ENCODE measurements at places on chromosomes 12 and 14. TPM values are rescaled to one million over a fixed set of nuclear protein-coding genes. Genes with fewer than 3 reads are reported as not detected.

Gene RNFT2
- total RNA-seq = 6.6 TPM

Gene RD3L
- total RNA-seq = not detected

DNA sequence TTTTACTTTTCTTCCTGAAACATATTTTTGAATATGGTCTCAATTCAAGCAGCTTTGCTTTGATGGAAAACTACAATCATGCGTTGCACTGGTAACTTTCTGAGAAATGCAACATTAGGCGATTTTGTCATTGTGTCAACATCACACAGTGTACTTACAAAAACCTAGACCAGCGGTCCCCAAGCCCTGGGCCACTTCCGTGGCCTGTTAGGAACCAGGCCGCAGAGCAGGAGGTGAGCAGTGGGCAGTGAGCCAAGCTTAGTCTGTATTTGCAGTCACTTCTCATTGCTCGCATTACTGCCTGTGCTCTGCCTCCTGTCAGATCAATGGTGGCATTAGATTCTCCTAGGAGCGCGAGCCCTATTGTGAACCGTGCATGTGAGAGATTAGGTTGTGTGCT is 163.7 kb upstream of the NOVA1 start:
- H3K36me3 ChIP-seq = no peaks in the 10 kb centered on the region
- H3K27ac ChIP-seq = no peak overlapping the region
- H3K27me3 ChIP-seq = no peaks in the 10 kb centered on the region
- H3K4me1 ChIP-seq = no peaks in the 10 kb centered on the region
- DNase-seq = no peak

DNA sequence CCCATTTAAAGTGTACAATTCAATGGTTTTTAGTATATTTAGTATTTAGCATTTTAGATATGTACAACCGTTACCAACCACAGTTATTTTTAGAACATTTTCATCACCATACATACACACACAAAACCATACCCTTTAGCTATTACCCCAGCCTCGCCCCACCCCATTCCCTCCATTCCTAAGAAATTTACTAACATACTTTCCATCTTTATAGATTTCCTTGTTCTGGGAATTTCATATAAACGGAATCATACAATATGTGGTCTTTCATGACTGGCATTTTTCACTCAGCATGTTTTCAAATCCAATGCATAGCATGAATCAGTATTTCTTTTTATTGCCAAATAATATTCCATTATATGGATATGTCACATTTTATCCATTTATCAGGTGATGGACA is 101.5 kb downstream of the TAOK3 start:
- H3K36me3 ChIP-seq = no peaks in the 10 kb centered on the region
- no peak overlapping the region for H3K4me3 ChIP-seq
- DNase-seq = no peak

DNA sequence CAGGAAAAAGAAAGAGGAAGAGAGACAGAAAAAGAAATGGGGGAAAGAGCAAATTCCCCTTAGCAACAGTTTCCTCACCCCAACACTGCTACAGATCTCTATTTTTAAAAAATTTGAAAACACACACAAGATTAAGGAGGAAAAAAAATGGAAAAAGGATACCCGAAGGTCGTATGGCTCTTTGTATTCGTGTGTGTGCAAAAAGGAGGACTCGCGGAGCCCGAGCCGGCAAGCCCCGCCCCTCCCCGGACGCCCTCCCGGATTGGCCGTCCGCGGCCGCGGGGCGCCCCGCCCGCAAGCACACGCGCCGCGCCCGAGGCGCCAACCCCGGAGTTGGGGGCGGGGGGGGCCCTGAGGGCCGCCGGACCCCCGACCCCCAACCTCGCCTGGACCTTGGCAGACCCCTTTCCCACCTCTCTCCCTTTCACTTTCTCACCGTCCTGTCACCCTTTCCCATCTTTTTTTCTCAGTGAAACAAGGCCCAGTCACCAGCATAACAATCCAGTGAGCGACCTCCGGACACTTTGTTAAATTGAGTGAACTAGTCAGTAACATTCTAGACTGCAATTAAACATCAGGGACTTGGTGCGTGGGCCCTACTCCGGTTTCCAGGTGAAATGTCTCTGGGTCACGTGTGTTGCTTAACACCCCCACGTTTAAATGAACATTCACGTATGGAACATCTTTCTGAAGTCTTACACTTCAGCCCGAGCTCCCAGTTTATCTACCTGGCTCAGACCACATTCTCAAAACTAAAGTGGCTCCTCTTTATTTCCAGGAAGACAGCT is at the start of gene C14orf93:
Gene C14orf93 (minus strand): TSS at position 205 of the 788 bp plus-strand sequence. CDS start 11,120 bp downstream, outside the sequence.
- DNase-seq = peak; percentile 58
- H3K27ac ChIP-seq = peak within 1 kb of the TSS; percentile 44
- no peaks in the 10 kb centered on the region for H3K36me3 ChIP-seq
- H3K4me3 ChIP-seq = peak within 1 kb of the TSS; percentile 8

GRCh38 chr14:64968167-64968566 is 4.0 kb downstream of the RAB15 start:
- no peaks in the 10 kb centered on the region for H3K27me3 ChIP-seq
- H3K27ac ChIP-seq = no peak overlapping the region
- H3K36me3 ChIP-seq = no peaks in the 10 kb centered on the region
- DNase-seq = no peak

- no peak overlapping the region for H3K27ac ChIP-seq
- peaks cover 31% of the 10 kb centered on the region for H3K4me1 ChIP-seq
- no peaks in the 10 kb centered on the region for H3K36me3 ChIP-seq
- no peak for DNase-seq
These were observed 21.0 kb upstream of the KRT18 start for GRCh38 chr12:52927964-52928363.

- H3K36me3 ChIP-seq = no peaks in the 10 kb centered on the region
- H3K27me3 ChIP-seq = no peaks in the 10 kb centered on the region
- H3K27ac ChIP-seq = no peak overlapping the region
- H3K4me3 ChIP-seq = no peak overlapping the region
- peaks cover 3% of the 10 kb centered on the region for H3K4me1 ChIP-seq
These were observed 4.4 kb upstream of the OR6J1 start for GRCh38 chr14:22648506-22648905.

DNA sequence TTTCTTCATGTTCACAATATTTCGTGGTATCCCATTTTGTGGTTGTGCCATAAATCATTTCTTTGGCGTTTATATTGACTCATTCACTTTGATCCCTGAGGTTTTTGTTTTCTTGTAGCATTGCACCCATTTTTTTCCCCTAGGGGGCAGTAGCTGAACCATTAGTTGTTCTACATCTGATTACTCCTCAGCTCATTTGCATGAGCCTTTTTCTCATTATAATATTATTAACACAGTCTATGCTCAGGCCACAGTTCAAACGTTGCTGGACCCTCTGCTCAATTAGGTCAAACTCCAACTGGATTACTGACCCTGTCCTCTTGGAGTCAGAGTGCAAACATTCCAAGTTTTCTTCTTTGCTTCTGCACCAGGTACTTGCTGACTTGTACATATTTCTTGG is 475.4 kb upstream of the SEL1L start:
- H3K4me1 ChIP-seq = no peaks in the 10 kb centered on the region
- H3K27me3 ChIP-seq = no peaks in the 10 kb centered on the region
- no peak overlapping the region for H3K27ac ChIP-seq
- DNase-seq = no peak

DNA sequence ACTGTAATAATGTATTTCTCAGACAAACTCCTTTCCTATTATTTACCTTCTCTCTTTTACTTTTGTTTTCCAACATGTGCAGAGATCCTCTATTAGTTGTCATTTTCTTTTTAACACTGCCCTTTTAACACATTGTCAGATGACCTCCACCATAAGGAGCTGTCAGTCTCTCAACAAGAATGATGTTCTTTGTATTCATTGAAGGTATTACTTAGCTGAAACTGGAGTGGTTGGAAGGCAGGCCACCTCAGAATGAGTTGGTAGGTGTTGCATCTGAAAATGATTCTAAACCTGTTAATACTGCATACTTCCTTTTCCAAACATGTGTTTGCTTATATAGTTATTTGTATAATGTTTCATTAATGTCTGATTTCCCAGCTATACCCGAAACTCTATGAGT is 16.9 kb downstream of the TMEM117 start:
- no peak overlapping the region for H3K4me3 ChIP-seq
- H3K27me3 ChIP-seq = no peaks in the 10 kb centered on the region
- H3K36me3 ChIP-seq = no peaks in the 10 kb centered on the region
- H3K27ac ChIP-seq = no peak overlapping the region
- DNase-seq = no peak
- H3K4me1 ChIP-seq = no peaks in the 10 kb centered on the region

GRCh38 chr14:55553791-55554190 is 26.2 kb upstream of the KTN1 start:
- peaks cover 7% of the 10 kb centered on the region for H3K4me1 ChIP-seq
- H3K27me3 ChIP-seq = no peaks in the 10 kb centered on the region
- H3K27ac ChIP-seq = no peak overlapping the region
- H3K36me3 ChIP-seq = no peaks in the 10 kb centered on the region

- H3K36me3 ChIP-seq = no peaks in the 10 kb centered on the region
- no peak for DNase-seq
- no peaks in the 10 kb centered on the region for H3K4me1 ChIP-seq
- no peak overlapping the region for H3K27ac ChIP-seq
- H3K4me3 ChIP-seq = no peak overlapping the region
- no peaks in the 10 kb centered on the region for H3K27me3 ChIP-seq
These were observed 192.4 kb downstream of the TSPAN9 start for GRCh38 chr12:3269594-3269993.

All from endothelial cell of umbilical vein (primary cell).